ENCODE measurements at places on chromosomes 2 and 18.

DNA sequence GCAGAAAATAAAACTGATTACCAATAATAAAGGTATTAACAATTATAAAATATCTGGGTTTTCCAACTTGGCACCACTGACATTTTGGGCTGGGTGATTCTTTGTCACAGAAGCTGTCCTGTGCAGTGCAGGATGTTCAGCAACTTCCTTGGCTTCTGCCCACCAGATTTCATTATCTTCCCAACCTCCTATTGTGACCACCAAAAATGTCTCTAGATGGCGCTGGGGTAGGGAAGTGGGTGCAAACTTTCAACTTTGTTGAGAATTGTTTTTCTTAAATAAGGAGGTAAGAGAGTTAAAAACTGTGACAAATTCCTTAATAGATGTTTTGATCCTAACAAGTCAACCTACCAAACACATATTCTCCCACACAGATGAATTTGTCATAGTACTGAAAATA is 90.1 kb downstream of the GAREM1 start:
- ATAC-seq: no peak

DNA sequence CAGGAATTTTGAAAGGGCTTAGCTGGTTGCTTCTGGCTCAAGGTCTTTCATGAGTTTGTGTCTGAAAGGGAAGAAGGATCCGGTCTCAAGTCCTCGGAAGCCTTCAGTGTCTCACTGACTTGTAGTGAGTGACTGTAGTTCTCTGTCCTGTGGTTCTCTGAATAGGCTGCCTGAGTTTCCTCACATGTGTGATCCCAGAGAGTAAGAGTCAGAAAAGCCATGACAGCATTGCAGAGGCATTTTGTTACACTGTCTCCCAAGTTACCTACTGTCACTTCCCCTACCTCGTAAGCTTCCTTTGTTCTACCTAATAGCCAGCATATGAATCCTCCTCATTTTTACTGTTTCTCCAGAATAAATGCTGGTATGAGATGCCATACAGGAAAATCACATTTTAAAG is 709.1 kb upstream of the CHAC2 start:
- ATAC-seq: no peak

DNA sequence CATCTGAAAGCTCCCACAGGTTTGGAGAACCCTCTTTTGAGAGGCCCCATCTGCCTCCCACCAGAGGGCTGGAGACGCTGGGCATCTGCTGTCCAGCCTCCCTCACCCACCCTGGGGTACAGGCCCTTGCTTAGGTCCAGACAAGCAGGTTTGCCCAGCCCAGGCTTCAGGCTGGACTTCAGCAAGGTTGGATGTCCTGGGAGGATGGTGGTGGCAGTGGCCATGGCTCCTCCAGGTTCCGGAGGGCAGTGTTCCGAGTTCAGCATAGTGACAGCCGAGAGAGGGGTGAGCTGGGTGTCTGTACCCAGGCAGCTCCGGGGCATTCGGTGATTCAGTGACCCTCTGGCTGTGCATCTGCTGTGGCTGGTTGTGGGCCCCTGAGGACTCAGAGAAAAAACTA is 58.2 kb upstream of the HDAC4 start:
- ATAC-seq: no peak

DNA sequence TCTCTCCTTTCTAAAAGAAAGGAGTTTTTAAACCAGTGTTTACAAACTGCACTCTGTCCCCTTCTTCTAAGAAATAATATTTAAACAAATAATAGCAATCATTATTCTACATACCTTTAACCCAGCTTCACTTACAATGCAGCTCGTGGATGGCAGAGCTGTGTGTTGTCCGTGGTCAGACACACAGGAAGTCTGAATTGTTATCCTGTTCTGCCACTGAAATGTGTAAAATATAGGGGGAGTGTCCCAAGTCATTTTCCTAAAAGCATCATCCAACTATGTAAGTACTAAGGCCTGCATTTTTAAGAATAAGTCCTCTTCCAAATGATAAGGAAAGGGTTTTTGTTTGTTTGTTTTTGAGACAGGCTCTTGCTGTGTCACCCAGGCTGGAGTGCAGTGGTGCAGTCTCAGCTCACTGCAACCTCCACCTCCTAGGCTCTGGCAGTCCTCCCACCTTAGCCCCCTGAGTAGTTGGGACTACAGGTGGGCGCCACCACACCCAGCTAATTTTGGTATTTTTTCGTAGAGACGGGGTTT is 2.7 kb upstream of the PPP4R1 start:
- no peak for ATAC-seq
